ENCODE measurements at places on chromosomes 16 and 17. TPM values are rescaled to one million over a fixed set of nuclear protein-coding genes. Genes with fewer than 3 reads are reported as not detected.

PNMT gene
- total RNA-seq: not detected

- DNase-seq: no peak
These were observed 2.3 kb upstream of the IRX3 start for GRCh38 chr16:54288835-54289241.

- no peak for DNase-seq
These were observed 253.2 kb upstream of the IRX5 start for GRCh38 chr16:54677308-54677950.

GRCh38 chr17:69348429-69348828, 21.5 kb upstream of the ABCA5 start:
- no peak for DNase-seq
